ENCODE measurements at places on chromosomes 5 and 9.

GRCh38 chr5:175466700-175467318 is 11.6 kb upstream of the SFXN1 start:
- DNase-seq: no peak

- DNase-seq: peak; percentile 14
Observed at GRCh38 chr5:108382784-108383330, 959 bp upstream of the FBXL17 start.

GRCh38 chr5:72470826-72471225 is 36.4 kb downstream of the ZNF366 start:
- DNase-seq: no peak

DNA sequence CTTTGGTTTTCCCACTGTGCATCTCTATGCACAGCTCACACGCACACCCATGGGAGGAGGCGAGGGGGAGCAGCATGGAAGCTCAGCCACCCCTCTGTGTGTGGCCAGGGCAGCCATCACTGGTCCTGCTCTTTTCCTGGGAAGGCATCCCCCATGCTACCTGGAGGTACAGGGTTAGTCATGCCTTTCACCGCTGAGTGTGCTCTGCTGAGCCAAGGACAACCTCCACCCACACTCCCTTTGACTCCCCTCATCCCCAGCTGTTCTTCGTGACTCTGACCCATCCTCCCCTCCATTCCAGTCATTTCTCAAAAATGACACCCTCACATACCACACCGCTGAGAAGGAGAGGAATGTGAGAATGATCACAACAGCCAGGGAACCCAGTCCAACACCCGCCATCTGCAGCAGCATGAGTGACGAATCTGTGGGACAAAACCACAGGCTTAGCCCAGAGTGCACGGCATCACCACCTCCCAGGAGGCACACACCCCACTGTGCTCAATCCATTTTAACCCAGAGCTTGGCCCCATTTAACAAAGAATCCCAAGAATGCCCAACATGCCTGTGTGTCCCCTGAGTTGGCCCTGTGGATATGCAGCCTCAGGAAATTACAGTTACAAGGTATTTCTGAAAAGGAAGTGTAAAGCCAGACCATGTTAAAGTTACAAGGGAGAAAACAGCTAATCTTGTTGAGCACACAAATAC is 133.4 kb downstream of the SUSD1 start:
- DNase-seq: no peak

GRCh38 chr5:149915392-149916260 is 29.0 kb downstream of the PDE6A start:
- no peak for DNase-seq

GRCh38 chr5:52746539-52746938 is 41.2 kb upstream of the ITGA1 start:
- DNase-seq: no peak

- DNase-seq: no peak
Observed at GRCh38 chr9:21491756-21492155, 9.6 kb upstream of the IFNE start.

- no peak for DNase-seq
Observed at GRCh38 chr9:13791816-13792215, 512.3 kb upstream of the MPDZ start.

DNA sequence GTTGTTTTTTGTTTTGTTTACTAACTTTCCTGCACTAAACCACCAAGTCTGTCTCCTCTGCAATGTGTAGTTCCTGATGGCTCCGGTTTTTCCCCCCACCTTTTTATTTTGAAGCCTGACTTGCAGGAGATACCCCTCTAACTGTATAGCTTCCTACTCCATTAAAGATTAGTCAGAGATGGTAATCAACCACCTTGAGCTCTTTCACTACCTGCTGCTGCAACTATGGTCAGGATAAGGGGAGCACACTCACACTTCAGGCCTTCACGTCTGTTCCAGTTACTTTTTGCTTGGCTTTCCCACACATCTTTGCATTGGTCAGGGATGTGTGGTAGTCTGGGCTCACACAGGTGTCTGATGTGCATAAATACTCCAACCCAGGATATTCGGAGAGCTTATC is 63.4 kb downstream of the NR6A1 start:
- DNase-seq: no peak
